ENCODE measurements at places on chromosomes 1 and 21.

DNA sequence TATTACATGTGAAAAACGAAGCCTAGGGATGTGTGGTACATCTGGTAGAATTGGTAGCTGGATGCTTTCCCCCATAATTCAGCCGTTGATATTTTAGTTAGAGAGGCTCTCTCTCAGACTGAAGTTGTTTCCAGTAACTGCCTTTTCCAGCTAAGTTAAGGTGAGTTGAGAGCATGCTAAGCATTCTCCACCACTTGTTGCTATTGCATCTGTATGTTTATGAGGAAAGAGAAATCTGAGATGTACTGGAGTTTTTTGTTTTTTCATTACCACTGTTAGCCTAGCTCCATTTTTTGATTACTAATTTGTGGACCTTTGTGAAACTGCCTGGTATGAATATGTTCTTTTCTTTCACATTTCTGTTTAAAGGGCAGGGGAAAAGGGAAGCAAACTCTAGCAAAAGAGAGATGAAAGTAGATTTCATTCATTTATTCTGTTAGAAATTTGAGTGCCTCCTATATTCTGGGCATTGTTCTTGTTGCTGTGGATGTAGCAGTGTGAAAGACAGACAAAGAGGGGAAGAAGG is 189.9 kb upstream of the CACYBP start:
- no peak for DNase-seq

GRCh38 chr1:225750875-225751824 is 26.5 kb upstream of the SRP9 start:
- DNase-seq = no peak

- DNase-seq = no peak
These were observed 15.8 kb downstream of the OR14I1 start for GRCh38 chr1:248686815-248687214.

- no peak for DNase-seq
These were observed 150.5 kb downstream of the LRIG2 start for GRCh38 chr1:113223546-113223945.

DNA sequence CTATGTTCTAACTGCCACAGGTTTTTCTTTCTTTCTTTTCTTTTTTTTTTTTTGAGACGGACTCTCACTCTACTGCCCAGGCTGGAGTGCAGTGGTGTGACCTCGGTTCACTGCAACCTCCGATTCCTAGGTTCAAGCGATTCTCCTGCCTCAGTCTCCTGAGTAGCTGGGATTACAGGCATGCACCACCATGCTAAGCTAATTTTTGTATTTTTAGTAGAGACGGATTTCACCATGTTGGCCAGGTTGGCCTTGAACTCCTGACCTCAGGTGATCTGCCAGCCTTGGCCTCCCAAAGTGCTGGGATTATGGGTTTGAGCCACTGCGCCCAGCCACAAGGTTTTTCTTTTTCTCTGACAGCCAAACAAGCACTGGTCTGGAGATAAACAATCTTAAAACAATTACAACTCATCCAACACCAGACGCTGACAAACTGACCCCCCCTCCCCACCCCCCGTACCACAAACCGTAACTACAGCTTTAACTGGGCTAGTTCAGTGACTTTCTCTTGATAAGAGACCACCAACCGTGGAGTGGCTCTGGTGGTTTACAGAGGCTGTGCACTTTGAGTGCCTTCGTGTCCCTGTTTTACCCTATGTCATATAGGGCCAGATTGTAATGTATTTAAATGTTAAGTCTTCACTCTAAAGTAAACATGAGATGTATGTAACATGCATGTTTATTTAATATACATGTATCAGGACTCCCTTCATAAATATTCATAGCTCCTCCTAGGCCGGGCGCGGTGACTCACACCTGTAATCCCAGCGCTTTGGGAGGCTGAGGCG is 19.5 kb upstream of the PUM1 start:
- DNase-seq = no peak

- no peak for DNase-seq
These were observed 25.2 kb upstream of the TAL1 start for GRCh38 chr1:47257224-47257623.

- no peak for DNase-seq
These were observed 37.0 kb downstream of the MATN1 start for GRCh38 chr1:30686236-30686935.

GRCh38 chr1:29546496-29546895 is 310.2 kb downstream of the PTPRU start:
- DNase-seq = no peak

DNA sequence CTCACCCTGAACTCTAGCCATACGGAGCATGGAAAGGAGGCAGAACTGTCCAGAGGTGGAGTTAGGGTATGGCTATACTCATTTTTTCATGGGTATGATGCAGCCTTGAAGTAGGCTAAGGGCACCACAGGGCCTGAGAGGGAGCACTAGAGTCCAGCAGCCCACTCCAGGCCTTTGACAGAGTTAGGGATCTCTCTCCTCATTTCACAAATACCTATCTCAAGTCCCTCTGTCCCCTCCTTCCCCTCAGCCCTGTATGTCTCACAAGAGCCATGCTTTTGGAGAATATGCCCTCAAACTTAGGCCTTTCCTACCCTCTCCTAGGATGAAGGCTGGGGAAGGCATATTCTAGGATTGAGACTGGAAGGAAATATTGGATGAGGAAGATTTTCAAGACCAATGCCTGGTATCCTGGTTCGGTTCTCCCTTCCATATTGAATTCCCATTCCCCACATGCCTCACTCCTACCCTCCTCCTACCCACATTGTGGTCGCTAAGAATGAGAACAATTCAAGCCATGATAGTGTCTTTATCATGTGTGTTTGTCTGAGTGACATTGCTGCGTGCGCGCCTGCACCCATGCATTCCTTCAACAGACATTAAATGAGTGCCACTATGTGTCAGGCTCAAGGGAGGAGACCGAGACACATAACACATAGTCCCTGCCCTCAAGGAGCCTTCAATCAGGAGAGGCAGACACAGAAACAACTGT is 2.6 kb upstream of the NECTIN4 start:
- no peak for DNase-seq

DNA sequence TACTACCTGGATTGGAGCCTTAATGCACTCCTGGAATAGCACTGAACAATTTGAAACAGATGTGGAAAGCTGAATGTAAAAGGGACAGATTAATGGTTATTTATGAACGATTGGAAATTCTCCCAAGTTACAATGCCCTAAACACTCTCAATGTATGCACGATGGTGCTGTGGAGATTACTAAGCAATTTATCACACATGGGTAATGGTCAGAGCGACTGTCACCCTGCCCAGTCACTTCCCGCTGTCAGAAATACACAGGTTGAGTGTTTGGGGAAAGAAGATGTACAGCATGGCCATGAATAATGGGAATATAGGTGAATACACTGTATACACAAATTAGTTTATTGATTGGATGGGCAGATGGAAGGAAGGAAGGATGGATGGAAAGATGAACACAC is 342.4 kb downstream of the VAV3 start:
- no peak for DNase-seq

GRCh38 chr21:32812035-32812434 is 40.5 kb upstream of the PAXBP1 start:
- DNase-seq = no peak

- no peak for DNase-seq
These were observed 82.9 kb downstream of the FAM78B start for GRCh38 chr1:166083887-166084286.

GRCh38 chr1:223328566-223328965 is 35.4 kb downstream of the SUSD4 start:
- DNase-seq = no peak

GRCh38 chr1:193462629-193463320 is 276.4 kb upstream of the B3GALT2 start:
- DNase-seq = no peak

DNA sequence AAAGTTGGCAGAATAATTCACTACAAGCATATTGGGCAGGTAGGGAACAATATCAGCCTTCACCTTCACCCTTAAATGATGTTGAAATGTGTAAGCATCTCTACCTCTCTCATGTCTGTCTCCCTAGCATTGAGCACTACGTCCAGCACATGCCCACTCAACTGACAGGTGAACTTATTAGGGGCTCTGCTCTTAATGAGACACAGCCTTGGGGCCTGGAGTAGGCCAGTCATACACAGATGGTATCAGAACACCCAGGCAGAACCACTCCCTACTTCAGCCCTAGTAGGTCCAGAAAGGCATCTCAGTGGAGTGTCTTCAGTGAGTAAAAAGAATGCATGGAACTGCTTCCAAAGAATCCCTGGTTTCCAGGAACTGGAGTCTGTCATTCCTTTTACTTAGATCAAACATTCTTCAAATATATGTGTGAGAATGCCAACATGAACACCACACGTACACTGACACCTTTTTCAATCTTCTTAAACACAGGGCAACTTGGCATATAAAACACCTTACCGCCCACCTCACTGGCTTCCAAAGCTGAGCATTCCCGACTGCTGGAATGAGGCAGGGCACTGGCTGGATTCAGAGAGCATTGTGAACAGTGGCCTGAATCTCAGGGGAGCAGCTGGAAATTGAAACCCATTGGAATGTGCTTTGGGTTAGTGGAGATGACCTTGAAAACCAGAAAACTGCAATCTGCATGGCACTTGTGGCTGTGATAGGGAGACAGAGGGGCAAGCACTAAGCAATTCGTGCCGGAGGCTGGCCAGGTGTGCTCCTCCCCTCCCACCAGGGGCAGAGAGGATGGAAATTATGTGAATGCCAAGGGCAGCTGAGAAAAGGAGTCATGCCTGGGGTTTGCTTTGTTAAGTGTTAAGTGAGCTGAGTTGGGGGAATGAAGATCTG is 24.2 kb upstream of the HSD3B1 start:
- no peak for DNase-seq

GRCh38 chr1:43789604-43790550 is 82.5 kb downstream of the ST3GAL3 start:
- no peak for DNase-seq

- DNase-seq = no peak
These were observed 4.1 kb downstream of the AXDND1 start for GRCh38 chr1:179369751-179370341.

GRCh38 chr1:119188926-119189325 is 48.5 kb upstream of the WARS2 start:
- no peak for DNase-seq

DNA sequence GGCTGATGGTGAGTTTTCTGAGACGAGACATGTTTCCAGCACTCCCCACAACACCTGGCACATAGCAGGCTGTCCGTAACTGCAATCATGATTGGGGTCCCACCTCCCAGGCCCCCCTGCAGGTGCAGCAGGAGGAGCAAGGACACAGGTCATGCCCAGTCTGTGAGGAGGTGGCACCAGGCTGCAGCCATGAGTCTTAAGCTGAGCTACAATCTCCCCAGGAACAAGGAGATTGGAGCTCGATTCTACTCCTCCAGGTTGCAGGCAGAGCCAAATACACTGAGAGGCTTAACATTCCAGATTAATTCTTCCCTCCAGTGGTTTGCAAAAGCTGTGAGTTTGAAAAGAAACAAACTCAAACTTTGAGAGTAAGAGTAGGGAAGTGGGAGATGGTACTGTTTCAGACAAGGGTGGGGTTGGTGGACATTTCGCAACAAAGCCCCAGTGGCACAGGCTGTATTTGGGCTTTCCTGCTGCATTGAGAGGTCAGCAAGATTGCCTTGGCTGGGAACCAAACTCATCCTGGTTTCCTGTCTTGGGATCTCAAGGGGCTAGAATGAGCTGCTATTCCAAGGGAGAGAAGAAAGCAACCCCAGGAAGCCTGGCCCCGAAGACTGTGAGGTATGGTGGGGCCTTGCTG is 64.8 kb upstream of the GALNT2 start:
- no peak for DNase-seq

DNA sequence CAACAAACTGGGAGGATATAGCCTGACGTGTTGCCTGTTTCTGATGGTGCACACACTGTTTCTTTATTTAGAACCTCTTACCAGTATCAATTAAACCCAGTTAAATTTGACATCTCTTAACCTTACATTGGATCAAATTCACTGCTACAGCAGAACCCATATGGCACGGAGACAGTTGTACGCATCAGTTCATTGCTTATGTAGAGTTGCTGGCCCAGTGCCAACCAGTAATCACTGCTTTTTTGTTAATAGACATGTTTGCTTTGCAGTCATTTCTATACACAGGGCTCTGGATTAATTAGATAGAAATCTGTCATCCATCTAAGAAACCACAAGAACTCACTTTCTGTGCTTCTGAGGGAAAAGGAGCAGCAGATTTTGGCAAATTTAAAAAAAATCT is 154.0 kb downstream of the RWDD3 start:
- DNase-seq = no peak

DNA sequence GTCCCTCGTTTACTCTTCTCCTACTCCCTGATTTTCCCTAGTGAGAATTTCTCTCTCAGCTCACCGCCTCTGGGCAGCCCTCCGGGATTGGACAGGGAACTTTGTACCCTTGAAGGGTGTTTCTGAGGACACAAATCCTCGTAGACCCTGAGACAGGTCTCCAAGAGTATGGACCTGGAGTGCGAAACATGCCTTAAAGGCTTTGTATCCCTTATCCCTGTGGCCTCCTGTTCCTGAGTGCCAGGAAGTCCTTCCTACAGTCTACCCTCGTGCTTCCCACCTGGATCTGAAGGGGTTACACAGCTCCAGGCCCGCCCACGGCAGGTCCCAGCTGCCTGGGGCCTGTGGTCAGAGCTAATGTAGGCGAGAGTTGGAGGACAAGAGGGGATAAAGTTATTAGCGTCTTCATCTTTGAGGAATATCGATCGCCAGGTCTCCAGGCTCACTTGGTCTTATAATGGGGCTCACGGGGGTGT is 7.6 kb upstream of the PEAR1 start:
- no peak for DNase-seq

DNA sequence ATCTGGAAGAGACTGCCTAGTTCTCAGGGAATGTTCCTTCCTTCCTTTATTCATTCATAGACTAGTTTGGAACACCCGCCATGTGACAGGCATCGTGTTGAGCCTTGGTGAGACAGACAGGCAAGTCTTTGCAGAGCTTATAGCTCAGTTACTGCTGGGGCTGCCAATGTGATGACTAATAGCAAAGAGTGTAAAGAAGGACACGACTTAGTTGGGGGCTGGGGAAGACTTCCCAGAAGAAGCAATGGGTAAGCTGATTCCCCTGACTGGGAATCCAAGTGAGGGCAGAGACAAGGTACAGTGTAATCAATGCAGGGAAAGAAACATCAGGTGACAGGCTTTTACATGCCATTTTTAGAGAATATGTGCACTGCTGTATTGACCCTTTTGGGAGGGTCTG is 51.2 kb downstream of the TENT5C start:
- DNase-seq = no peak

DNA sequence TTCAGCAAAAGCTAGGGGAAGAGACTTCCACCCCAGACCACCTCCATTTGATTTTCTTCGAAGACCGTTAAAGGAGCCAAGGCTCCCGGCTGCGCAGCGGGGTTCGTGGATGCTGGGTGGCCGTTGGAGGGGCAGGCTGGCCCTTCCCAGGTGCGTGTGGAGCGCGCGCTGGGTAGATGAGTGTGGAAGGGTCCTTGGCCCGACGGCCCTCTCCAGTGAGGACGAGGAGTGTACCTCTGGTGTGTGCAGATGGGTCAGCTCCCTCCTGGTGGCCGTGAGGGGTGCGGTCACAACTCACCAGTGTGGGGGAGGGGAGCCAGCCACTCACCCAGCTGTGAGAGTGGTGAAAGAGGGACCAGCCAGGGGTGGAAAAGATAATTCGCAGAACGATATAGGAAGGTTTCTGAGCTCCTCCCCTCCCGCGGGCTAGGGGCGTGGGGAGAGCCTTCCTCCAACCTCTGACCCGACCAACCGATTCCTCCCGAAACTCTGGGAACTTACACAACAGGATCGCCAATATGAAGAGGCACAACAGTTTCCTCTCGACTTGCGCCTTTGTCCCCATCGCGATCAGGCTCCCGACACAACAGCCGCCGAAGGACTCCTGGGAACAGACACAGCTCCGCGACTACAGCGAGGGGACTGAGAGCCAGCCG is at the start of gene F11R:
F11R (minus strand) TSS at position 644 of the 656 bp plus-strand sequence; CDS start at position 565, 79 bp downstream.
- DNase-seq = no peak
